ENCODE measurements at places on chromosomes 13 and 19. TPM values are rescaled to one million over a fixed set of nuclear protein-coding genes. Genes with fewer than 3 reads are reported as not detected.
A peak's percentile ranks its signal among the peaks of the same experiment; 100 is the strongest.

DNA sequence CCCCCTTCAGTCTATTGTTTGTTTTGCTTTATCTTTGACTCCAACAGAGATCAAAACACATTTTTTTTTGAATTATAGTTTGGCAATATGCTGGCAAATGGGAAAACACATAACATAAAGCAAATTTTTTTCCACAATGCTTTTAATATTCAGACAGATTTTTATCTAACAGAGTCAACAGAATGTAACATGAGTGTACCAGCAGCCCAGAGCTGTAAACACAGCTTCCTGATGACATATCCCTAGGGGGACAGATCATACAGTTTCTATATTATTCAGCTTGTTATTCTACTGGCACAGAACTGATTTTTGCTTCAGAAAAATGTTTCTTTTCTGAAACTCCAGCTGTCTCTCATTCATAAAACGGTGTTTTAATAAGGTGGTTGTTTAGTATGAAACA, 168.8 kb downstream of the OLFM4 start:
- H3K4me1 ChIP-seq: peaks cover 3% of the 10 kb centered on the region
- no peaks in the 10 kb centered on the region for H3K36me3 ChIP-seq
- no peak for DNase-seq
- H3K27ac ChIP-seq: no peak overlapping the region
- H3K27me3 ChIP-seq: peaks cover 25% of the 10 kb centered on the region

SULT2A1 gene
- total RNA-seq: not detected

- H3K4me3 ChIP-seq: no peak overlapping the region
- H3K27ac ChIP-seq: no peak overlapping the region
- no peaks in the 10 kb centered on the region for H3K36me3 ChIP-seq
- DNase-seq: no peak
Observed at GRCh38 chr19:48654299-48655059, 8.5 kb upstream of the CA11 start.

GRCh38 chr19:28631961-28632360, 581.0 kb downstream of the UQCRFS1 start:
- no peaks in the 10 kb centered on the region for H3K4me1 ChIP-seq
- H3K36me3 ChIP-seq: peaks cover 5% of the 10 kb centered on the region
- no peaks in the 10 kb centered on the region for H3K27me3 ChIP-seq

GRCh38 chr19:39544911-39545310, 5.0 kb upstream of the EID2 start:
- H3K36me3 ChIP-seq: no peaks in the 10 kb centered on the region
- H3K4me3 ChIP-seq: no peak overlapping the region
- peaks cover 31% of the 10 kb centered on the region for H3K27me3 ChIP-seq
- no peak overlapping the region for H3K27ac ChIP-seq

DNA sequence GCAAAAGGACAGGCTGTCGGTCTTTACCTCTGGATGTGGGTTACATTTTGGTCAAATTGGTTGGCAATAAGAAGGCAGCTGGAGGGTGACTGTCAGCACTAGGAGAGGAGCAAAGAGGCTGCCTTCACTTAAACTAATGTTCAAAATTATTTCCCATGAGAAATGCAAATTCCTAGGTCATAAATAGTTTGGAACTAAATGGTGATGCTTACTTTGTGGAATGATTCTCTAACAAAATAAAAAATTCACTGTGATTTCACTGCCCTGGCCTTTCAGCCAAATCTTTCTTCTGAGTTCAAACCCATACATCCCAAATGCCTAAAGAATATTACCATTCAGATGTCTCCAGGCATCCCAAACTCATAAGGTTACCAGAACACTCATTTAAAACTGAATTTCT, 25.0 kb upstream of the OXGR1 start:
- H3K4me1 ChIP-seq: peaks cover 4% of the 10 kb centered on the region
- no peaks in the 10 kb centered on the region for H3K36me3 ChIP-seq
- H3K27ac ChIP-seq: no peak overlapping the region
- H3K27me3 ChIP-seq: peaks cover 28% of the 10 kb centered on the region
- no peak for DNase-seq
- no peak overlapping the region for H3K4me3 ChIP-seq

FFAR2 gene
- total RNA-seq: not detected

APOC4 gene
- total RNA-seq: not detected

PDX1 gene
- not detected for total RNA-seq

DNA sequence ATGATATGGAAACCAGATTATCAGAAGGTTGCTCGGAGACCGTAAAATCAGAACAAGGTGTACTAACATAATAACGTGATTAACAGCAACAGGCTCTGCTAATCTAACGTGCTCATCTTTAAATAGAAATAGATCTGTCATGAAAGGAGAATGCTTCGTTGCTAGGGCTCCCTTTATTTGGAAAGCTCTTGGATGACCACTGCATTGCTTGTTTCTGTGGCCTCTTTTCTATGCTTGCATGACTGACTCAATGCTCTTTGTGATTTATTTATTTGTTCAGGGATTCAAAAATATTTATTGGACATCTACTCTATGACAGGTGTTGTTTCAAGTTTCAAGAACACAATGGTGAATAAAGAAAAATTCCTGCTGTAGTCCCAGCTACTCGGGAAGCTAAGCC, 22.3 kb upstream of the ZDHHC20 start:
- DNase-seq: no peak
- no peak overlapping the region for H3K4me3 ChIP-seq
- no peak overlapping the region for H3K27ac ChIP-seq
- peaks cover 8% of the 10 kb centered on the region for H3K36me3 ChIP-seq

ZFP14 gene
- 10.6 TPM for total RNA-seq

DNA sequence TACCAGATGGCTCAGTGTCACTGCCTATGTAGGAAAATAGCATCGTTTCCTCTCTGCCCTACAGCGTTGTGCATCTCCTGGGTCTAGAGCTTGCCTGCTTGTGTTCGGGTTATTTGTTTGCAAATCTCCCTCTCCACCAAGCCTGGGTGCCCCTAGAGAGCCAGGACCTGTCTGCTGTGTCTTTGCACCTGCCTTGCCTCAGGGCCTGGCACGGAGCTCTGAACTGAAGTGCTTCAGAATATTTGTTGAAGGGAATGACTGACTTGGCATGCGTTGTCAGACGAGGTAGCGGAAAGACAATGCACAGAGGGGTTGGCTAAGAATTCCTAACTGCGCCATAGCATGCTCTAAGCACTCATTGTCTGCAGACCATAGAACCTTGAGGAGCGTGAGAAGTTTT, 263.4 kb downstream of the FGF9 start:
- H3K4me3 ChIP-seq: no peak overlapping the region
- H3K27ac ChIP-seq: no peak overlapping the region
- no peak for DNase-seq
- peaks cover 6% of the 10 kb centered on the region for H3K4me1 ChIP-seq

FOSB gene
- total RNA-seq: 0.26 TPM

DNA sequence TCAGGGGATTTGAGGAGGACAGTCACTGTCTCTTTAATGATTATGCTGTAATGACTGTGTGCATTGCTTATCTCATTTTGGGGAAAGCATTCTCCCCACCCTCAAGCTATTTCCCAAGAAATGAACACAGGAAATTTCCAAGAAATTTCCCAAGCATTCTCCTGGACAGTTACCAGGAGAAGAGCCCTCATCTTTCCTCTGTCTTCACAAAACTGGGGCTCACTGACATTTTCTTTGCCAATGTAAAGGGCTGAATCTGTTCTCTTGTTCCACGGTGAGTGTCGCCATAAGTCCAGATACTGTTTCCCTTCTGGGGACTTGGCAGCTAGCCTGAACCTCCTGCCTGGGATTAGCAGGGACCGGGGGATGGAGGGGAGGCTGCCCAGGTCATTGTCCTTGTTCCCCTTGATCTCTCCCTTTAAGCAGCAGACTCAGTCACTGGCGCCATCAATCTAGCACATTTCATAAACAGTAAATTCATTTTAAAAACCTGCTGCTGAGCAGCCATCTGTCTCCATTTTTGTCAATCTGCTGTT, 172.8 kb downstream of the DNAJC15 start:
- no peaks in the 10 kb centered on the region for H3K36me3 ChIP-seq
- H3K4me3 ChIP-seq: no peak overlapping the region
- H3K4me1 ChIP-seq: no peaks in the 10 kb centered on the region
- no peak overlapping the region for H3K27ac ChIP-seq
- no peaks in the 10 kb centered on the region for H3K27me3 ChIP-seq

GRCh38 chr19:41792513-41793413, 3.6 kb upstream of the CEACAM3 start:
- peak; percentile 25 for DNase-seq
- peaks cover 74% of the 10 kb centered on the region for H3K27me3 ChIP-seq
- no peaks in the 10 kb centered on the region for H3K36me3 ChIP-seq
- no peak overlapping the region for H3K4me3 ChIP-seq
- no peak overlapping the region for H3K27ac ChIP-seq

GRCh38 chr13:96020155-96020575, 33.0 kb downstream of the UGGT2 start:
- H3K27me3 ChIP-seq: no peaks in the 10 kb centered on the region
- peaks cover 20% of the 10 kb centered on the region for H3K36me3 ChIP-seq
- H3K4me1 ChIP-seq: peaks cover 6% of the 10 kb centered on the region
- peak; percentile 7 for DNase-seq
- no peak overlapping the region for H3K27ac ChIP-seq
- no peak overlapping the region for H3K4me3 ChIP-seq
